ENCODE measurements at places on chromosomes 16 and 17.

DNA sequence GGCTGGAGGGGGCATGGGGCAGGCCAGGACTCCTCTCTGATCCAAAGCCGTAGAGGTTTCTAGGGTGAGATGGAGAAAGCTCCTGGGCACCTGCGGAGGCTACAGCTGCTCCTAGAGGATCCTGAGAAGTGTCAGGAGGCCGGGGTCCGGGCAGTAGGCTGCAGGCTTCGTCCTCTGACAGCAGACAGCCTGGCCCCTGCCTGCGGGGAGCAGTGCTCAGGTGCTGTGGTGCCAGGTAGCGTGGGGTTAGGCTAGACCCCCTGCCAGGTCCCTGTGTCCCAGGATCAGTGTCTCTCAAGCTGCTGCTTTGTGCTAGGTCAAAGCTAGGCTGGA, 1.5 kb upstream of the MRPS34 start:
- no peak for DNase-seq

- DNase-seq: no peak
Observed at GRCh38 chr17:20241855-20242254, 225.5 kb downstream of the LGALS9B start.

DNA sequence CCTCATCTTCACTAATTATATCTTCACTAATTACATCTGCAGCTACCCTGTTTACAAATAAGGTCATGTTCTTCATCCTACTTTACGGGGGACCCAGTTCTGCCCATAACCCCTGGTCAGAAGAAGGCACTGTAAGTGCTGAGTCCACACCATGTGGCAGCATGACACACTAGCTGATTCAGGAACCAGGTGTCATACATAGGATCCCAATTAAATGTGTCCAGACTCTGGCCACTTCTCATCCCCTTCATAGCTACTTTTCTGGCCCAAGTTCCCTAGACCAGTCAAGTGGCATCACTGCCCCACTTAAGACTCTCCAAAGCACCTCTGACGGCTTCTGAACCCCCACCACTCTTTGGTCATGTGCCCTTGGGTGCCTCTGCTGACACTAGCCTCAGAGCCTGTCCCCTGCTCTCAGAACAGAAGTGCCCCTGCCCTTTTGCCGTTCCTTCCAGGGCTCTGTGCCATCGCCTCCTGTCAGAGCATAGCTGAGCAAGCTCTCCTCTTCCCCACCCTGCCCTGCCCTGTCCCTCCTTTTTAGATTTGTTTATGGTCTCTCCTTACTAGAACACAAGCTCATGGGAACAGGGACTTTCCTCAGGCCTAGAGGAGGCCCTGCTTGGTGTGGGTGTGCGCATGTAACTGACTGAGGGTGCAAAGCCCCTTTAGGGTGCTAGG, 61.1 kb downstream of the B9D1 start:
- DNase-seq: no peak

DNA sequence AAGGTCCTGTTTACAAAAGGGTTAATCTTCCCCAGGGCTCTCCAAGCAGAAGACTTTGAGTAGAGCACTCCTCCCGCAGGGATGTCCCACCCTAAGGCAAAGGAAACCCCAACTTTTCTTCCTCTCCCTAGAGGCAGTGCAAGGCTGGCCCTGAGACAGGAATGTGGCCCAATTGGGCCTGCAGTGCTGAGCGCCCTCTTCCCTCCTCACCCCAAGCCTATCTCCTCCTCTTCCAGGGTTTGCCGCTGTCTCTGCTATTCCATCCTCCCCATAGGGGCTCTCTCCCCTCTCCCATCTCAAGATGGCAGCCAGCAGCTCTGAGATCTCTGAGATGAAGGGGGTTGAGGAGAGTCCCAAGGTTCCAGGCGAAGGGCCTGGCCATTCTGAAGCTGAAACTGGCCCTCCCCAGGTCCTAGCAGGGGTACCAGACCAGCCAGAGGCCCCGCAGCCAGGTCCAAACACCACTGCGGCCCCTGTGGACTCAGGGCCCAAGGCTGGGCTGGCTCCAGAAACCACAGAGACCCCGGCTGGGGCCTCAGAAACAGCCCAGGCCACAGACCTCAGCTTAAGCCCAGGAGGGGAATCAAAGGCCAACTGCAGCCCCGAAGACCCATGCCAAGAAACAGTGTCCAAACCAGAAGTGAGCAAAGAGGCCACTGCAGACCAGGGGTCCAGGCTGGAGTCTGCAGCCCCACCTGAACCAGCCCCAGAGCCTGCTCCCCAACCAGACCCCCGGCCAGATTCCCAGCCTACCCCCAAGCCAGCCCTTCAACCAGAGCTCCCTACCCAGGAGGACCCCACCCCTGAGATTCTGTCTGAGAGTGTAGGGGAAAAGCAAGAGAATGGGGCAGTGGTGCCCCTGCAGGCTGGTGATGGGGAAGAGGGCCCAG, 1.0 kb downstream of the PRRT2 start:
- DNase-seq: no peak

GRCh38 chr16:55398762-55399161, 74.8 kb downstream of the IRX6 start:
- DNase-seq: no peak

GRCh38 chr16:80997139-80997798, 9.4 kb downstream of the CMC2 start:
- no peak for DNase-seq

DNA sequence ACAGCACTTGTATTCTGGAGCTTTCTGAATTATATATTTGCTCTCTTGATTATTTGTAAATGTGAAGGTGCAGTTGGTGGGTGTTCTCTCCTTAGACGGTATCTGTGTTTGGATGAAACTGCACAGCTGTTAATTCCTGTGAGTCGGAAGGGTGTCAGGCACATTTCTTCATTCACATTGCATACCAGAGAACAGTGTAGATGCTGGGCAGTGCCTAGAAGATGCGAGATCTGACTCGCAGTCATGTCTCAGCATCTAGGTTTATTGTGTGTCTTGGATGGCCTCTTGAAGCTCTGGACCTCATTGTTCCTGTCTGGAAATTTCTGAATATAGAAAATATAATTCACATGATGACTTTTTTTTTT, 61.2 kb downstream of the CLEC16A start:
- no peak for DNase-seq
